ENCODE measurements at places on chromosomes 4 and X.

DNA sequence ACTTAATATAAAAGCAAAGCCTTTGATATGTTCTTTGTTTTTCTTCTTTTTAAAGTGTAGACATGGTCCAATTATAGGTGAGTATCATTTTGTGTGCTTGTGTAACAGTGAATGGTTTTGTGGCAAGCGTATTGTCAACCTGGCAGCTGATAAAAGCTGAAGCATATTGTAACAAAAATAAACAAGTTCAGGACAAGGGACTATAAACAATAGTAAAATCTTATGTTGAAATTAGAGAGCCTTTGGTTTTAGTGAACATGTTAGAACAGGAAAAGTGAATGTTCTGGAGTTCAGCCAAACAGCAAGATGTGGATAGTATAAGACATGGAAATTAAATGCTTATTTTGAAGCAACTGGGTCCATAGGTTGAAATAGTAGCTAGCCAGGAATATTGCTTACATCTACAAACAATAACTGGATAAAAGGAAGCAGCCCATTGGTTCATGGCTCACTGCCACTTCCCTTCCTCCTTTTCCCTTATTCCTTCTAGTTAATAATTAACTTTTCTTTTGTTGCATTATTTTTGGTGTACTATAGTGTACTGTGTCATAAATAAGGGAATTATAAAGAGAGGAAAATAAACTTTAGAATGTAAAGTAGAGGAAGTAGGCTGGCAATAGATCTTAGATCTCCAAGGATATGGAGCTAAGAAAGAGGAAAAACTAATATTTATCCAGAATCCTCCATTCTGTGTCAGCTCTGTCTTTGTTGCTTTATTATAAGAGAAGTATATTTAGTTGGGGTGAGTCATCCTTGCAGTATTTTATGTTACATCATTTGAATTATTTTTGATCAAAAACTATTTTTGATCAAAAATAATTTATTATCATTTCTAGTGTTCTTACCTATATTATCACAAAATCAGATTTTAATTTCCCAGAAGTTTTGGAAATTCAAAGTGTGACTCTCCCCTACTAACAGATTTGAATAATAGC, 65.6 kb downstream of the MRPL1 start:
- no peak for DNase-seq

DNA sequence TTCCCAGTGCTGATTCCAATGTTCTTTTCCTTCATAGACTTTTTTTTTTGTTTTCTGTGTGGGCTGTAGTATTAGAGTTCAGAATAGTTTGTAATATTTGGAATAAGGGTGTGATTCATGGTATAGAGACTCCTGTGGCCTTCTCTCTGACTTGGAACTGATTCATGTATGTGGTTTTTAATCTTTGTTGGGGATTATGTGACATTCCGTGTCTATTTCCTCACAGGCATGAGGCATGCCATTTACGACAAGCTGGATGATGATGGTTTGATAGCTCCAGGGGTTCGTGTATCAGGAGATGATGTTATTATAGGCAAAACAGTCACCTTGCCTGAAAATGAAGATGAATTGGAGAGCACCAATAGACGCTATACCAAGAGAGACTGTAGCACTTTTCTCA, 44.4 kb downstream of the POLR2B start:
- DNase-seq, result no peak

- DNase-seq, result no peak
These were observed 126.9 kb upstream of the GIMD1 start for GRCh38 chr4:106495476-106495875.

- DNase-seq, result no peak
These were observed 7.7 kb downstream of the TLR7 start for GRCh38 chrX:12874581-12874980.

- DNase-seq, result no peak
These were observed 49.7 kb downstream of the MID1IP1 start for GRCh38 chrX:38850807-38851544.

GRCh38 chr4:56879996-56880395, 27.7 kb upstream of the REST start:
- DNase-seq, result no peak

GRCh38 chr4:123479944-123480343, 83.3 kb downstream of the SPRY1 start:
- DNase-seq, result no peak

DNA sequence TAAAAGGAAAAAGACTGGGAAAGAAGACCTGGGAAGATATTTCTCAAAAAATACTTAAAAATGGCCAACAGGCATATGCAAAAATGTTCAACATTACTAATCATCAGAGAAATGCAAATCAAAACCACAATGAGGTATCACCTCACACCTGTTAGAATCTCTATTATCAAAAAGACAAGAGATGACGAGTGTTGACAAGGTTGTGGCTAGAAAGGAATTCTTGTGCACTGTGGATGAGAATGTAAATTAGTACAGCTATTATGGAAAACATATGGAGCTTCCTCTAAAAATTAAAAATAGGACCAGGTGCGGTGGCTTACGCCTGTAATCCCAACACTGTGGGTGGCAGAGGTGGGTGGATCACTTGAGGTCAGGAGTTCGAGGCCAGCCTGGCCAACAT, 50.0 kb downstream of the C4orf46 start:
- no peak for DNase-seq

- DNase-seq, result peak; percentile 13
These were observed 26.1 kb downstream of the LAMTOR3 start for GRCh38 chr4:99868126-99868596.

DNA sequence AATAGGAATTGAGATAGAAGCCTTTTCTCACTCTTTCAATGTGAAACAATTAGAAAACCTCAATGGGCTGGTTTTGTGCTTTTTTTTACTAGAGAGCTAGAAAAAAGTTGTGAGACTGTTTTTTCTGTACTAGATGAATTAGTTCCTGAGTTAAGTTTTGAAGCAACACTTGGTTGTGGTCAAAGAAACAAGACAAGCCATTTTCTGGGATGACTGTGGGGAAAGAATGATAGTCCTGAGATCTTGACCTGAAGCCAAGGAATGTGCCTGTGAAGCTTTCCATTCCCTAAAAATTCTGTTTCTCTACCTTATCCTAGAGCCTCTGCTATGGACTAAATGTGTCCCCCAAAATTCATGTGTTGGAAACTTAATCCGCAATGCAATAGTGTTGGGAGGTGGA, 157.8 kb upstream of the TLL1 start:
- DNase-seq, result no peak

DNA sequence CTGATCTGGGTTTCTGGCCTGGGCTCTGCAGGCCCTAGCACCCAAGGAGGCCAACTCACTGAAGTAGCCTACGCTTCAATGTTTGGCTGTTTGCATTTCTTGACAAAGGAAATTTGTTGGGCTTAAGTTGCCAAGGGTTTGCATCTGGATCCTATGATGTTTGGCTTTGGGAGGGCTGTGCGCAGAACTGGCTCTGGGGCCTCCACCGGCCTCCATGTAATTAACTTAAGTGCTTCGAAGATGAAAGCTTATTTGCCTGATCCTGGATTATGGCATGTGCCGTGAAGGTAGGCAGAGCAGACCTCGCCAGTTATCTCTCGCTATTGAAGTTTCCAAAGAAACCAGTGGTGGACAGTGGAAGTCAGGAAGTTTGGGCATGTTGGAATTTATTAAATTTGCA, 124.3 kb upstream of the STX18 start:
- no peak for DNase-seq

DNA sequence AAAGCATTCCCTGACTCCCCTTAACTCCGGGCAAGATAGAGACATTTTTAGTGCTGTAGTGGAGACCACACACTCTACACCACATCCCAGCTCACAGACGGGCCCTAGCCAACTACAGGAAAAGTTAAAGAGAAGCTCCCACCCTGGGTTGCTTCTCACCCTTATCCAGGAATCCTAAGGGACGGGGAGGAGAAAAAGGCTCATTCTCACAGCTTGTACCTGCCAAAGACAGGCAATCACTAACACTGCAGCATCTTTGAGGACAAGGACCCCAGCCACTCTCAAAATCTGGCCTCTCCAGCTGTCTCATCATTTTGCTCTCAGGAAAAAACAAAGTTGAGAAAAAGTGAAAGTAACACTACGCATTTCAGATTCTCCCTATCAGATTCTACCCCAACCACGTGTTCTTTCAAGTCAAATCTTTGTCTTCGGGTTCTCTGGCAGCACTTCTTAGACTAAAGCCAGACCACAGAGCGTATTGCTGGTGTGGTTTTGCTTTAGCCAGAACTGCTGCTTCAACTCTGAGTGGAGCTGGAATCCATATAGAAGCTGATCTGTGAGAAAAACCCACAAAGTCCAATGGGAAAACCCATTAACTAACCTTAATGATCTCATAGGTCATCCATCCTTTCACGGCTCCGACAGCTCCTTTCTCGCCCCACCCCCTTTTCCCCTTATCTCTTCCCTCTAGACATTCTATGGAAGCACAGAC, 605.9 kb upstream of the DIPK2B start:
- DNase-seq, result no peak

- no peak for DNase-seq
These were observed 53.9 kb downstream of the FGFBP1 start for GRCh38 chr4:15884666-15885065.

- no peak for DNase-seq
These were observed 52.6 kb downstream of the CASK start for GRCh38 chrX:41870719-41871151.

DNA sequence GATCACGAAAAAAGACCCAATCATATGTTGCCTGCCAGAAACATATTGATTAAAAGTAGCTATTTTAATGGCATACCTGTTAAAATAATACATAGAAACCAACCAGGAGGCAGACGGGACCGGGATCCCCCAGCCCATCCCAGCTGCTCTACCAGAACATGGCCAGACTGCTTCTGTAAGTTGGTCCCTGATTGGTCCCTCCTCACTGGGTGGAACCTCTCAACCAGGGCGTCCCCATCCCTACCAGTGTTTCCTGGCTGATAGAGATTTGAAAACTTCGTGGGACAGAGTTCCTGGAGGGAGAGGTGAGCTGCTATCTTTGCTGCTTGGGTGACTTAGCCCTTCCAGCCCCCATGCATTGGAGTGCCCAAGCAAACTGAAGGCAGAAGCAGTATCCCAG, 256.2 kb downstream of the TRAM1L1 start:
- DNase-seq, result peak; percentile 14

DNA sequence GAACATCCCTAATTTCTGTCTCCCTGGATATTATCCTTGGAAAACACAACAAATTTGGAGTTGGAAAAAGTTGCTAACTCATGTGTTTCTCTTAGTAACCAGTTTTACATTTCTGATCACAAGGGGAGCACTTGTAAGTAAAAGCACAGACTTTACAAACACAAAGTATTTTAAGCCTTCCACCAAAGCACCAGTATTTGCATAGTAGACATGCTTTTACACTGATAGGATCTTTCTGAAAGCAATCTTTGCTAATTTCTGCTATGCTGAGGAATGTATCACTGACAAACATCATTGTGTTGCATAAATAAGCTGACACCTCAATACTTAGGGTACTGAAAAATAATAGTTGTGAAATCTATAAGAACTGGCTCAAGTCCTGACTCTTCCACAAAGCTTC, 100.6 kb downstream of the MID1 start:
- DNase-seq, result no peak

GRCh38 chrX:7202206-7202605, 54.3 kb upstream of the PUDP start:
- no peak for DNase-seq

GRCh38 chrX:66680451-66680850, 41.6 kb upstream of the EDA2R start:
- DNase-seq, result no peak

- peak; percentile 31 for DNase-seq
These were observed 760 bp downstream of the UGT8 start for GRCh38 chr4:114599231-114599902.

- DNase-seq, result no peak
These were observed 57.8 kb upstream of the PLAC8 start for GRCh38 chr4:83172371-83172770.

DNA sequence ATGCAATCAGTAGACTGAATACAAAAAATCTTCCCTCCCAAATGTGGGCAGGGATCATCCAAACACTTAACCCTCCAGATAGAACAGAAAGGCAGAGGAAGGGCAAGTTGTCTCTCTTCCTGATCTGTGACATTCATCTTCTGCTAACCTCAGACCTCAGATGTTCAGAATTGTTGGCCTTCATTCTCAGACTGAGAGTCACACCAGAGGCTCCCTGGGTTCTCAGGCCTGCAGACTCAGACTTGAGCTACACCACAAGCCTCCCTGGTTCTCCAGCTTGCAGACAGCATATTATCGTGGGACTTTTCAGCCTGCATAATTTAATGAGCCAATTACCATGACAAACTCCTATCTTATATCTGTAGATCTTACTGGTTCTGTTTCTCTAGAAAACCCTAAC, 1471.6 kb upstream of the ADGRL3 start:
- DNase-seq, result no peak

- DNase-seq, result no peak
These were observed 76.7 kb downstream of the MAOB start for GRCh38 chrX:43805579-43805978.

GRCh38 chr4:84493092-84493850, 5.8 kb downstream of the NKX6-1 start:
- DNase-seq, result peak; percentile 27

- DNase-seq, result no peak
These were observed 99.5 kb downstream of the NLGN4X start for GRCh38 chrX:6129195-6129594.

DNA sequence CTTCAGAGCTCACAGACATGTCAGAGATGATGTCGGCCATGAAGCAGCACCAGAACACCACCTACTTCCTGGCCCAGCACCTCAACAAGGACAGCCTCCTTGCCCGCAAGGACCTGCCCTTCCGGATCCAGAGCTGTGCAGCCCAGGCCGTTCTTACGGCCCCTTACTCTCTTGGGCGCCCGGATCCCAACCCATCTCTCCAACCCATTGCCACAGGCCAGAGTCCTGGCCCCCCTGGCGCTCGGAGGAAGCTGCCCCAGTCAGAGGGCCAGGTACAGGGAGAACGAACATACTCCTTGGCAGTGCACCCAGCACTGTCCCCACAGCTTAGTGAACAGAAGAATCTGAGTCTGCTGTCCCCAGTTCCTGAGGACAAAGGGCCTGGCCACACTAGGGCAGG, 27.9 kb upstream of the PRPS1 start:
- DNase-seq, result no peak

- no peak for DNase-seq
These were observed 1606.2 kb upstream of the PCDH7 start for GRCh38 chr4:29113960-29114359.

GRCh38 chrX:129632443-129632842, 22.3 kb downstream of the APLN start:
- no peak for DNase-seq

DNA sequence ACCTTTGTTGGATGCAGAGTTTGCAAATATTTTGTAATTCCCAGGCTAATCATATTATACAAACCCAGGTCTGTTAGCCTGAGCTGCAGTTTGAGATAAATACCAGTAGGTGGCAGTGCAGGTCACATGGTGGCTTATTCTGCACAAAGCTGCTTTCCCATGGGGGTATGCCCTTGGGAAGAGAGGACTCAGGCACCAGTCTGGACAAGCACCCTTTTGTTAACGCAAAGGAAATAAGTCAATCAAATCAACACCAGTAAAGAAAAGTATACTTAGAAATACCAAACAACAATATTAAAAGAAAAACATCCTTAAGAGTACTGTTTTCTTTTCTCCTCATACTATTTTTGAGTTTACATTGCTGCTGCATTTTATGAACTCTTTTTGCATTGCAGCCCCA, 389.0 kb upstream of the ZFP42 start:
- DNase-seq, result peak; percentile 76
